ENCODE measurements at places on chromosomes 5 and 9.
A peak's percentile ranks its signal among the peaks of the same experiment; 100 is the strongest.

- DNase-seq = no peak
Observed at GRCh38 chr5:65907135-65907534, 19.2 kb upstream of the ERBIN start.

DNA sequence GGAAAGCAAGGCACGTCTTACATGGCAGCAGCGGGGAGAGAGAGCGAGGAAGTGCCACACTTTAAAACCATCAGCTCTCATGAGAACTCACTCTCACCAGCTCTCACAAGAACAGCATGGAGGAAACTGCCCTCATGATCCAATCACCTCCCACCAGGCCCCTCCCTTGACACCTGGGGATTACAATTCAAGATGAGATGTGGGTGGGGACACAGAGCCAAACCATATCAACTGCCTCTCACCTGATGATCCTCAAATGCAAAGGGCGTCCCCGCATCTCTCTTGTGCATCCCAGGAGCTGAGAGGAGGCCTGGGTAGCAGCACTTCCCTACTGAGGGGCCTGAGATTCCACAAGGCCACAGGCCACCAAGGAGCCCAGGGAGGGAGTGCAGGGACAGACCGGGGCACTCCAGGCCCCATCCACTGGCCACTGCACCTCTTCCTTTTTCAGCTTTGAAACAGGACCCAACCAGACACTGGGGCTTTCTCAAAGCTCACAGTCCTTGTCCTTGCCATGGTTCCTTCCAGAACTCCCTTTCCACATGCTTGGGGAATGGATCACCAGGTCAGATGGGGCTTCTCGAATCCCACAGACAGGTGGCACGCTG lies 54.5 kb upstream of the IL17B start:
- DNase-seq = no peak

DNA sequence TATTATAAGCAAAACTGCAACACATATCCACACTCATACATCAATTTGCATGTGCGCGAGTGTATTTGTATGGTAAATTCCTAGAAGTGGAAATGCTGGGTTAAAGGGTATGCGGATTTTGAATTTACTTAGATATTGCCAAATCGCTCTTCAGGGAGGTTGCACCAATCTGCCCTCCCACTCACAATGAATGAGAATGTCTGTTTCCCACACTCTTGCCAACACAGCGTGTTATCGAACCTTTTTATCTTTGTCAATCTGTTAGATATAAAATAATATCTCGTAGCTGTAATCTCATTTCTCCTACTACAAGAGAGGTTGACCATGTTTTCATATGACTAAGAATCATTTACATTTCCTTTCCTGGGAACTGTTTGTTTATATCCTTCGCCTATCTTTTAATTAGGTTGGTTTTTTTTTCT lies 35.7 kb downstream of the LHX2 start:
- DNase-seq = peak; percentile 36

DNA sequence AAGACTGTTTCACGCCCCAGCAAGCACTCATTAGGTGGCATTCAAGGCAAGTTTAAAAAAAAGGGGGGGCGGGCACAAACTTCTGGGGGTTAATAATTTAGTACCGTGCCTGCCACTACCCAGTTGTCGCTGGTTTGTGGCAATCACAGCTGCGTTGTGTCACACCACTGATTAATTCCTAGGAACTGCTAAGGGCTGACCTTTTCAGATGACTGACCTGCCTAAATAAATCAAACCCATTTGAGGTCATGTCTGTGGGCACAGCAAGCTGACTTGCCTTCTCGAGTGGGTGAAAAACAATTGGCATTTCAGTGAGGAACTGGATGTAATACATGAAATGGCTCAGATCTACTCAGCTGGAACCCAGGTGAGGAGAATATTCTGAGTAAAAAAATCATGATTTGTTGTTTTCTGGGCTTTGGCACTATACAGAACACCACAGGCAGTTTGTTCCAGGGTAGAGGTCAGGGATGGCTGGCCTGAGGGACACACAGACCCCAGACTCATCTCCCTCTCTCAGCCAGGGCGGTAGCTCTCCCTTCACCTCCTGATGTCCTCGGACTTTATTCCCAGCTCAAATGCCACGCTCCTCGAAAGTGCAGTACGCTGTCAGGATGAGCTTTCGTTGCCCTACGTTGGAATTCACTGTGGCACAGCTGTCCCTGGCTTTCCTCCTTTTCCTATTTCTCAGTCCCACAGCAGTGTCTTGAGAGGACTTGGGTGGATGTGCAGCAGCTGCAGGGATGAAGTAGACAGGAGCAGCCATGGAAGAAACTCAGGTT lies 15.5 kb upstream of the MGAT1 start:
- DNase-seq = no peak

- DNase-seq = no peak
Observed at GRCh38 chr9:72394066-72394465, 29.1 kb upstream of the ZFAND5 start.

GRCh38 chr9:93488244-93488643 lies 34.9 kb upstream of the FAM120AOS start:
- DNase-seq = no peak

DNA sequence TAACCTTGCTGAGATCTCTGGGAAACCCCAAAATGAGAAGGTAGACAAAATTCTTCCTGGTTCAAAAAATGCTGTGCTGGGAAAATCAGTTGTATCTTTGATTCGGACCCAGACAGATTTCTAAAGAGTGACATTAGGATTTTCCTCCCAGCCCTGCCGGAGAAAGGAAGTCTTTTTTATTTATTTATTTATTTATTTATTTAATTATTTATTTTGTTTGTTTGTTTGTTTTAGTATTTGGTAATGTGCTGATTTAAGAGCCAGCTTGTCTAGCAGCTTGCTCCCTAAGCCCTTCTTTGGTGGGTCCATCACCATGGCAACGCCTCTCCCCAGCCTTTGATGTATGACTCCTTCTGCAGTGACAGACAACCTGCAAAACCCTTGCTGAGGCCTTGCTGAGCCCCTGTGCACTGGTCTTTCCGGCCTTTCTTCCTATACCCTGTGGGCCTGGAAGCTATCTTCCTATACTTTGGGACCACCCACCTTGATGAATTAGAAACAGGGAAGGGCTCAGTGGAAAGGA lies 60.6 kb upstream of the AFAP1L1 start:
- no peak for DNase-seq
